ENCODE measurements at places on chromosomes 3 and 15.

- no peak for DNase-seq
These were observed 38.9 kb upstream of the SNTN start for GRCh38 chr3:63613561-63613960.

GRCh38 chr3:182809531-182809930, 16.2 kb downstream of the ATP11B start:
- DNase-seq, result no peak

DNA sequence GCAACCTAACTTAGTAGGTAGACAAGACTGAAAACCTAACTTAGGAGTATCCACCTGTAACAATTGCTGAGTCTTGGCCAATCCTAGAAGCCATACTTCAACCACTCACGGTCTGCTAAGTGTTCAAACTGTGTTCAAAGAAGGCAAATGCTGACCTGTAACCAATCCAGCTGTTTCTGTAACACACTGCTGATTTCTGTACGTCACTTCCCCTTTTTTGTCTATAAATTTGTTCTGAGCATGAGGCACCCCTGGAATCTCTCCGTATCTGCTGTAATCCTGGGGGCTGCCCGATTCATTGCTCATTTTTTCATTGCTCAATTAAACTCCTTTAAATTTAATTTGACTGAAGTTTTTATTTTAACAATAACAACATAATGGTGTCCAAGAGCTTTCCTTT, 451.4 kb upstream of the ATP10A start:
- DNase-seq, result no peak

- DNase-seq, result peak; percentile 14
These were observed 10.1 kb downstream of the ARHGAP31 start for GRCh38 chr3:119304201-119304713.

DNA sequence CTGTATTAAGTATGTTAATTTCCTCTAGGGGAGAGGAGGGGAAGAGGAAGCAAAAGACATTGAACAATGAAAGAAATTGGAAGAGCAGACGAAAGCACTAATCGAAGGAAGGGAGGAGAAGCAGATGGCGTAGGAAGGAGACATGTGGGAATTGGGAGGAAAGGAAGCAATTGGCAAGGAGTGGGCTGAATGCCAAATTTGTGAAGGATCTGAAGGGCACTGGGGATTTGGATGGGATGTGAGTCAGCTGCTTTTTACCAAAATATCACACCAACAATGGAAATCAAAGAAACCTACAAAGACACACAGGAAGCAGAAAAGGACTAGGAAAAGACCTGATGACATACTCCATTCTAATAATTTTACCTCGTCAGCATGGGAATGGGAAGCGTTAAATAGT, 1029.8 kb downstream of the ROBO1 start:
- DNase-seq, result peak; percentile 90

- DNase-seq, result no peak
These were observed 291.9 kb downstream of the IGSF11 start for GRCh38 chr3:118742760-118743159.

- DNase-seq, result no peak
These were observed 440.9 kb downstream of the RBMS3 start for GRCh38 chr3:29721789-29722188.

DNA sequence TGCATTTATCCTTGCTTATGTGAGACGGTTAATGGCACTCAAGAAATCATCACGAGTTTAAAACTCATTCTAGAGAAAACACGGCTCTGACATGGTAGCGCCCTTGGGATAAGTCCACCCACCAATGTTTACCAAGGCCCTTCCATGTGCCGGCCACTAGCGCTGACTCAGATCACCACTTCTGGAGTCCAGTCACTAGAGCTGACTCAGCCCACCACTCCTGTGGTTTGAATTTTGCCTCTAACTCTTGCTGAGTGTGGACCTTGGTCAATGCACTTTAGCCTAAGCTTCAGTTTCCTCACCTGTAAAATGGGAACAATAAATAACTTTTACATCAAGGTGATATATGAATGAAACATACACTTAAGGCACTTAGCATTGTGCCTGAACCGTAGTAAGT, 358.4 kb upstream of the PROK2 start:
- no peak for DNase-seq

DNA sequence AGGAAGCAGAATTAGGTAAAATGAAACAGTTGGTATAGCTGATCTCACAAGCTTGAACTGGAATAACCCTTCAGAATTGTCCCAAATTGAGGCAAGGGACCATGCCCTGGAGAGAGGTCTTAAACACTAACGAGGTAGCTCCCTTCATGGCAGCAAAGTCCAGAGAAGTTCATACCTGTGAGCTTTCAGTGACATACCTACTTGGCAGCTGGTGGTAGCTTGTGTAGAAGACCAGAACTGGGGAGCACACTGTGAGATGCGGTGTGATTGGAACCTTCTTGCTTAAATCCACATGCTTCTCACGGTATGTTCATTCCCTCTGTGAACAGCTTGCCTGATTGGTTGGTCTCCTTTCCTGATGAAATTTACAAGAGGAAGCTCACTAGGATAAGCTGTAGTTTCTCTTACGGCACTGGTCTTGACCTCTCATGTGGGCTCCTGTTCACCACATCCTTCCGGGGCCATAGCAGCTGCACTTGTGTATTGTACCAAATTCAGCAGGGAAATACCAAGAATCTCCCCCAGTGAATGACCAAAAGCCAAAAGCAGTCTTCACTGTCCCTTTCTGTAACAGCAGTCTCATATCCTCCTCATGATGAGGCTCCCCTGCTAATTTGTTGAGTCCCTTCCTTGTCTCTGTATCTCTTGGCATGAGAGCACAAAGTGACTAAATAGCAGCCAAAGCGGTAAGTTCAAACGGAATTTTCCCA, 483.7 kb upstream of the FRG2C start:
- DNase-seq, result no peak

GRCh38 chr3:54182242-54182641, 59.9 kb downstream of the CACNA2D3 start:
- no peak for DNase-seq

DNA sequence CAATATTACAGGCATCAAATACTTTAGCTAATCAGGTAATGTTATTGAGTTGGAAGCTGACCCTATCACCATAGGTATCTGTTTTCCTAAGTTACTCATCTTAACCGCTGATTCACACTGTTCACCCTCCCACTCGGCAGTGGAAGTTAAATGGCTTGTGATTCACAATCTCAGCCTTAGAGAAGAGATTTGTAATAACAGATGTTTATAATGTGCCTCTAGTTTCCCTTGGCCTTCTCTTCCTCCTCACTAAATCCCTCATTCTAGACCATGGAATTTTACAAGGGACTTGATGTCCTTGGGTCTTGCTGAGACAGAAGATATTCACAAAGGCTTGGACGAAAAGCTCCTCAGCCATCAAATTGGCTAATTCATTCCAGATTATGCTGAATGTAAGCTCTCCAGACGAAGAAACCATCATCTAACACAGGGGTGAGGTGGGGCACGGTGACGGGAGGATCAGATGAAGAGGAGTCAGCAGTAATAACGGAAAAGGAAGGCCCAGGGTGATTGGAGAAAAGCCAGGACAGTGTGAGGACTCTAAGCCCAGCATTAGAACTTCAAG, 931.7 kb downstream of the MCTP2 start:
- no peak for DNase-seq

GRCh38 chr3:194343561-194343893, 7.6 kb downstream of the CPN2 start:
- DNase-seq, result no peak

GRCh38 chr3:37963016-37963415, 27.6 kb upstream of the VILL start:
- no peak for DNase-seq

DNA sequence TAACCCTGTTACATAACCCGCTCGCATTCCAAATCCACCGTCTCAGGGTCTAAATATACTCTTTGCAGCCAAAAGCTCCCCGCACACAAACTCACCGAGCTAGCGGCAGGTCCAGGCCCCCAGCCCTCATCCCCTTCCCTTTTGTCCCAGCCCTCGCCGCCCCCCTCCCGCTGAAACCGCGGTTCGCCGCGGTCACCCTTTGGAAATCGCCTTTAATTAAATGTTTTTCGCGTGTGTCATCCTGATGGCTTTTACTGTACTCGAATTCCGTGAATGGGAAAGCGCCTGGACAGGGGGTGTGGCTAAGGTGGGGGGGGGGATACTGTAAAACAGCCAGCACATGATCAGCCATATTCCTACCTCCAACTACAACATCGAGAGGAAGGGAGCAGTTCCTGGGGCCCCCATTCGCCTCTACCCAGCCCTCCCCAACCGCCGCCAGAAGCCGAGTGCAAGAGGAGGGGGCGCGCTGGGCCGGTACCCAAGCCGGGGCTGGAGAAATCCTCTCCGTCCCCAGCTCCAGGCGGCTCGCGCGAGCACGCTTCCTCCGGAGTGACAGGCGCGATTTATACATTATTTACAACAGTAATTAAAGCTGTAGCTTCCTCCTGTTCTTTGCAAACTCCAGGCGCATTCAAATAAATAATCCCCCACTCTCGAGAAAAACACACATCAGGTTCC, 1.7 kb downstream of the RORA start:
- peak; percentile 62 for DNase-seq

DNA sequence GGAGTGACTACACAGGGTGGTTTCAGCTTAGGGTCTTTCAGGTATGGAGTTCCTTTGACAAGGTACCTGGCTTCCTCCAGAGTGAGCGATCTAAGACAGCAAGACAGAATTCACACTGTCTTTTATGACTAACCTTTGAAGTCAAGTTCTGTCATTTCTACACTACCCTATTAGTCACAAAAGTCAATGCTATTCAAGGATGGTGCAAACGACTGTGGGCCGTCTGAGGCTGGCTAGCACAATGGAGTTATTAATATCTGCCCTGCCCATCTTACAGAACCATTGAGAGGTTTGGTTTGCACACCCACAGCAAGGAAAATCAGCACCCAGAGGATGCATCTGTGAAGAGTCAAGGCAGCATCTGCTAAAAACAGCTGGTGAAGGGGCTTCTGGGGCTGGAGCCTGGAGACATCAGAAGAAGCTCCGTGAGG, 62.9 kb upstream of the XCR1 start:
- DNase-seq, result no peak

DNA sequence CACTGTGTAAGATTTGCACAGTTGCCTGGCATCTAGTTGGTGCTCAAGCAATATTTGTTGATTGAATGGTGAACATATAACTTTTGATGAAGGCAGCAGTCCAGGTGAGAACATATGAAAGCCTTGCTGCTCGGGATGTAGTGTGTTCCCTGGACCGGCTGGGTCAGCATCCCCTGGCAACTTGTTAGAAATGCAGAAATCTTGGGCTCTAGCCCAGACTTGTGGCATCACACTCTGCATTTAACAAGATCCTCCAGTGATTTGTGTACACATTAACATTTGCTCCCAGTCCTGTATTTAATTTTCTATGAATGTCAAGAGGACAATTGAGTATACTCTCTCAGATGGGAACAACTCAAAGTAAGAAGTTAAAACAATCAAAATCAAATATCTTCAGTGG, 69.0 kb upstream of the SAMMSON start:
- DNase-seq, result no peak

DNA sequence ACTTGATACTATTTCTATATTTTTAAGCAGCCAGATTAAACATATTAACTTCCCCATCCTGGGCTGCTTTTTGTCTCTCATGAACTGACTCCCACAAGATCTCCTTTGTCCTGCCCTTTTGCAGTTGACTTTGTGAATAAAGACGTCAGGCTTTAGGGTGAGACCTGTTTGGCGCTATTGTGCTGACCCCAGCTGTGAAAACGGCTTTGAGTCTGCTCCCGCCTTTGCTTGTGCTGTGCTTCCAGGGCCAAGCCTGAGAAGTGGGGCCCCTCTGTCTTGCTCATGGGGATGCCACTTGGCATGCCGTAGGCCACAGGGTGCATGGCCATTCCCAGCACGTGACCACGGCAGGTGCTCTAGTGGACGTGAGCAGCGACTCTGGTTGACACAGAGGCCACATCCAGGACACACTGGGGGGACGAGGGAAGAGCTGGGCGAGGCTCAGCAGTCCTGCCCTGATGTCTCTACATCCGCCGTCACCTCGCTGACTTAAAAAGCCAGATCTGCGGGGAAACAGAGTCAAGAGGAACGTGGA, 268.9 kb upstream of the LYSMD4 start:
- no peak for DNase-seq

GRCh38 chr3:132161608-132162007, 126.8 kb upstream of the CPNE4 start:
- DNase-seq, result peak; percentile 45

DNA sequence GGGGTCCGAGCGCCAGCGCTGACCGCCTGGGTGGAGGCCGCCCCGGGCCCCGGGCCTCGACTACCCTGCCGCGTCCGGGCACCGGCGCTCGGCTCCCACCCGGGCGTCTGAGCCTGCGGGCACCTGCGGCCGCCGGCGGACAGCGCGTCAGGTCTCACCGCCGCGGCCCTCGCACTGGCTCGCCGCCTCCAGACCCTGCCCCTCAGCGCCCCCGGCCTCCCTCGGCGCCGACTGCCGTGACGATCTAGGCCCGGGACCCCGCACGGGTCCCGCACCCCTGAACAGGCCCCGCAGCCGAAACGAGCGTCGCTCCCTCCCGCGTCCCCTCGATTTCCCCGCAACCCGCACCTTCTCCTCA, 297 bp downstream of the PRC1 start:
- DNase-seq, result no peak

DNA sequence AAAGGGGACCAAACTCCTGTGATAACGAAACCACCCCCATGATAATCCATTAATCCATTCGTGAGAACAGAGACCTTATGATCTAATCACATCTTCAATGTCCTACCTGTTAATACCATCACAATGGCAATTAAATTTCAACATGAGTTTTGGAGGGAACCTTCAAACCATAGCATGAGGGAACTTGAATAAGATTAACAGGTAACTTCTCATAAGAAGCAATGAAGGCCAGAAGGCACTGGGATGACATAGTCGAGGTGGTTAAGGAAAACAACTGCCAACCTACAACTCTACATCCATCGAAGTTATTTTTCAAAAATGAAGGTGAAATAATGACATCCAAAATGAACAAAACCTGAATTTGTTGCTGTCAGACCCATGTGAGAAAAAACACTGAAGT, 478.9 kb downstream of the EDEM1 start:
- no peak for DNase-seq

GRCh38 chr3:98540346-98540745, 8.6 kb downstream of the GPR15 start:
- no peak for DNase-seq

DNA sequence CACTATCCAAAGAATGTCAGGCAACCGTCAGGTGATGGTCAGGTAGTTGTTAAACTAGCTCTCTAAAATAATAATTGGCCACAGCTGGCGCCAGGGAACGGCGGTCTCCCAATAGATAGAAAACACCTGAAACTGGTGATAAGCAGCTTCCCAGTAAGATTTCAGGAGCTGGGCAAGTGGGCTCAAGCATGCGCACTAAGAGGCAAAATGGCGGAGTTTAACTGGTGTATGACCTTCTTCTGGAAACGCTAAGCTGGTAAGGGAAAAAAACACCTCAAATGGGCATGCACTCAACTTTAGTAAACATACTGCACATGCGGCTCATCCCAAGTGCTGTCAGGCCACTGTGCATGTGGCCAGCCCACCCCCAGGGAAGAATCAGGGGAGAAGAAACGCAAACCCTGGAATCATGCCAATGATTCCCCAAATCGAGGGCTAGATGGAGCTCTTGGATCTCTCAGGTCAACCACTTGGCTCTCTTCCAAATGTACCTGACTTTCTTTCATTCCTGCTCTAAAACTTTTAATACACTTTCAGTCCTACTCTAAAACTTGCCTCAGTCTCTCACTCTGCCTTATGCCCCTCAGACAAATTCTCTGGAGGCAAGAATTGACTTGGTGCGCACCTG, 195.0 kb downstream of the ZNF621 start:
- DNase-seq, result peak; percentile 79

Measured in NCI-H524 (cell line).